ENCODE measurements at places on chromosomes 7 and 10. TPM values are rescaled to one million over a fixed set of nuclear protein-coding genes. Genes with fewer than 3 reads are reported as not detected.

- H3K4me1 ChIP-seq: peaks cover 4% of the 10 kb centered on the region
- H3K27ac ChIP-seq: no peak overlapping the region
- no peak overlapping the region for H3K4me3 ChIP-seq
- H3K36me3 ChIP-seq: no peaks in the 10 kb centered on the region
- no peak for DNase-seq
- peaks cover 58% of the 10 kb centered on the region for H3K27me3 ChIP-seq
Observed at GRCh38 chr10:43075612-43076003, 1.3 kb upstream of the RET start.

RUFY2 gene
- total RNA-seq: 23.1 TPM

DNA sequence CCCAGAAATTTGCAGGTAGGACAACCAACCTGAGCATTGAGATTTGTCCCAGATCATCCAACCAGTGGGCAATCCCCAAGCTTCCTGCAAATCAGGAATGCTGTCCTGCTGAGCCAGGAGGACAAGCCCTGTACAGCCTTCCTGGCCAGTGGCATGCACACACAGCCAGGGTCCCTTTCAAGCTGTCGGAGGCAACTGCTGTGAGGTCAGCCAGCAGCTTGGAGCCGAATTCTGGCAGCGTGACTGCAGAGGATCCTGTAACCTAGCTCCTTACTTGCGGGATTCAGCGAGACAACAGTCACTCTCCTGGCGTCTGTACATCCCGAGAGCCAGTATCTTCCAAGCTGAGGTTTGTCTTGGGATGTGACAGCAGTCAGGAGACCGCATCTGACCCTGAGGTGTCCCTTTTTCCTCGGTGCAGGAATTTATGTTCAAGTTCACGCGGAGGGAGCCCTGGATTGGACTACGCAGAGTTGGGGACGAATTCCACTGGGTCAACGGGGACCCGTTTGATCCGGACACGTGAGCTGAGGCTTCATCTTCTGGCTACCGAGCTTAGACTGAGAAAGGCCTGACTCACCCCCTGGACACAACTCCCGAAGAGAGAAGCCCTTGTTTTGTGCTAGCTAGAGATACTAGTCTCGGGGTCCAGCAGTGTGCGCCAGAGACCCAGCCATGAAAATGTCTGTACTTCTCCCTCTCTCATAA lies 18.3 kb downstream of the CLEC2L start:
- H3K4me3 ChIP-seq: no peak overlapping the region
- H3K4me1 ChIP-seq: no peaks in the 10 kb centered on the region
- H3K36me3 ChIP-seq: no peaks in the 10 kb centered on the region
- no peak for DNase-seq
- H3K27me3 ChIP-seq: no peaks in the 10 kb centered on the region

GNGT1 gene
- not detected for total RNA-seq

- no peaks in the 10 kb centered on the region for H3K27me3 ChIP-seq
- H3K27ac ChIP-seq: no peak overlapping the region
- H3K36me3 ChIP-seq: no peaks in the 10 kb centered on the region
Observed at GRCh38 chr10:18376650-18377049, 236.4 kb downstream of the CACNB2 start.

GRCh38 chr10:100155936-100156335 lies 29.9 kb downstream of the ERLIN1 start:
- H3K4me1 ChIP-seq: no peaks in the 10 kb centered on the region
- H3K4me3 ChIP-seq: no peak overlapping the region
- no peak for DNase-seq
- no peak overlapping the region for H3K27ac ChIP-seq

SORCS1 gene
- total RNA-seq: 0.23 TPM

ZC3HAV1L gene
- 6.4 TPM for total RNA-seq

GRCh38 chr10:49295297-49295696 lies 3.7 kb upstream of the C10orf71 start:
- DNase-seq: no peak
- no peak overlapping the region for H3K27ac ChIP-seq
- no peak overlapping the region for H3K4me3 ChIP-seq
- H3K4me1 ChIP-seq: peaks cover 6% of the 10 kb centered on the region
- H3K27me3 ChIP-seq: no peaks in the 10 kb centered on the region

DNA sequence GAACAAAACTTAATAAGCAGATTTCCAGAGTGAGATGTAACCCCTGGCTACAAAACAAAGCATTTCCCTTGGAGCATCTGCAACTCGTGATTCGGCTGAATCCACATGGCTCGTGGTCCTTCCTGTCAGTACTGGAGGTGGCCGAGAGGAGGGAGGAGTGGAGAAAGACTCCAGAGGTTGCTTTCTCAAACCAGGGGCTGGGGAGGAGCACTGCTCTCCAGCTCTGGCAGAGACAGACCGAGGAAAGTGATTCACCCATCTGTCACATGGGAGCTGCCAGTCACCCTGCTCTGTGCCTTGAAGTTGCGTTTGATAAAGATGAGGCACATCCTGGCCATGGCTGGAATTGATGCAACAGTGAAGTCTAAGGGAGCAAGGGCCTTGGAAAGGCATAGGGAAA lies 72.7 kb downstream of the COL13A1 start:
- no peak for DNase-seq
- H3K36me3 ChIP-seq: no peaks in the 10 kb centered on the region
- H3K4me3 ChIP-seq: no peak overlapping the region

- H3K27ac ChIP-seq: no peak overlapping the region
- peaks cover 14% of the 10 kb centered on the region for H3K4me1 ChIP-seq
- no peaks in the 10 kb centered on the region for H3K36me3 ChIP-seq
- no peak for DNase-seq
- H3K4me3 ChIP-seq: no peak overlapping the region
- no peaks in the 10 kb centered on the region for H3K27me3 ChIP-seq
Observed at GRCh38 chr10:112229901-112230300, 46.3 kb upstream of the GPAM start.

- no peaks in the 10 kb centered on the region for H3K27me3 ChIP-seq
- no peak overlapping the region for H3K27ac ChIP-seq
- peak; percentile 81 for DNase-seq
- H3K36me3 ChIP-seq: no peaks in the 10 kb centered on the region
Observed at GRCh38 chr7:30974605-30975255, 11.0 kb downstream of the GHRHR start.

- no peak for DNase-seq
- H3K4me3 ChIP-seq: no peak overlapping the region
- H3K27ac ChIP-seq: no peak overlapping the region
- no peaks in the 10 kb centered on the region for H3K4me1 ChIP-seq
- H3K27me3 ChIP-seq: no peaks in the 10 kb centered on the region
Observed at GRCh38 chr7:137670222-137671064, 176.3 kb downstream of the DGKI start.

- no peaks in the 10 kb centered on the region for H3K4me1 ChIP-seq
- H3K27me3 ChIP-seq: no peaks in the 10 kb centered on the region
- no peak overlapping the region for H3K27ac ChIP-seq
- H3K4me3 ChIP-seq: no peak overlapping the region
Observed at GRCh38 chr10:106992055-106992454, 172.5 kb downstream of the SORCS1 start.

- no peak for DNase-seq
- no peaks in the 10 kb centered on the region for H3K27me3 ChIP-seq
- H3K4me3 ChIP-seq: no peak overlapping the region
- no peaks in the 10 kb centered on the region for H3K4me1 ChIP-seq
- peaks cover 1% of the 10 kb centered on the region for H3K36me3 ChIP-seq
Observed at GRCh38 chr10:72416661-72417060, 61.9 kb upstream of the DNAJB12 start.

MYH16 gene
- not detected for total RNA-seq

- H3K4me3 ChIP-seq: no peak overlapping the region
- no peak for DNase-seq
- no peak overlapping the region for H3K27ac ChIP-seq
- no peaks in the 10 kb centered on the region for H3K36me3 ChIP-seq
- no peaks in the 10 kb centered on the region for H3K4me1 ChIP-seq
- no peaks in the 10 kb centered on the region for H3K27me3 ChIP-seq
Observed at GRCh38 chr10:5396556-5397300, 7.9 kb downstream of the TUBAL3 start.

GRCh38 chr7:42854571-42855118 lies 57.2 kb downstream of the C7orf25 start:
- no peaks in the 10 kb centered on the region for H3K36me3 ChIP-seq
- no peak overlapping the region for H3K27ac ChIP-seq
- no peak for DNase-seq

C10orf62 gene
- total RNA-seq: not detected

GIMAP7 gene
- total RNA-seq: 47.0 TPM

DNA sequence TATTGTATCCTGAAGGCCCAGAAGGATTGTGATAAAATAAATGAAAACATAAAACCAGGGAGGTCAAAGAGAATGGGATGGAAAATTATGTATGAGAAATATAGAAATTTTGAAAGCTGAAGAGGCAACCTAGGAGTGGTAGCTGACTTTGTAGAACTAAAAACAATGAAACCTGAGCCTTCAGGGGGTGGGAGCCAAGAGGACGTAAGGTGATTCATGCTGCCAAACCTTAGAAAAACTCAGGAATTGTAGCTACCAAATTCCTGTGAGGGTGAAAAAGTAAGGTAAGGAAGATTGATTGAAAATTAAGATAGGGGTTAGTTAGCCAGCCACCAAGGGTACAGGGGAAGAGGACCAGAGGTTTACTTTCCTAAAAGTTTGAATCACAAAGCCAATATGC lies 213.2 kb downstream of the KCND2 start:
- H3K27me3 ChIP-seq: no peaks in the 10 kb centered on the region
- no peak overlapping the region for H3K4me3 ChIP-seq
- DNase-seq: no peak
- no peaks in the 10 kb centered on the region for H3K36me3 ChIP-seq

SYT15B gene
- 40.1 TPM for total RNA-seq

- no peaks in the 10 kb centered on the region for H3K4me1 ChIP-seq
- H3K4me3 ChIP-seq: no peak overlapping the region
Observed at GRCh38 chr10:43679509-43679908, 30.8 kb upstream of the ZNF32 start.

MSMB gene
- not detected for total RNA-seq

DNA sequence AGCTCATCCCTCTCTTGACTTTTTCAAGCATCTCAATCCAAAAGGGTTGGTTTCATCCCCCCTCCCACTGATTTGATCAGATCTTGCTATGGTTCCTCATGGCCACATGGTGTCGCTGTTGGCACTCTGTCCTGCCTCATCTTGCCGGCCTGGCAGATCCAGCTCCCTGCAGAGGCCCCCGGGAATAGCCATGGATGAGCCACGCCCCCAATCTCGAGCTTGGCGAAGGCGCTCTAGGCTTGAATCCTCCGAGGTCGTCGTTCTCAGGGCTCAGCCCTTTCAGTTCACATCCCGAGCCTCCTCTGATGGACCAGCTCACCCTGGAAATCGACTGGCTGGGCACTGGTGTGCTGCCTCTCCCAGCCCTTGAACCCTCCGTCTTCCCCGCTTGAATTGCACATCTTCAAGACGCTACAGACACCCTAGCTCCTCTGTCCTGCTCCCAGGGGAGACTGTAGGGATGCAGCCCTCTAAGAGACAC lies 628.7 kb downstream of the TYW1 start:
- no peak overlapping the region for H3K27ac ChIP-seq
- no peaks in the 10 kb centered on the region for H3K36me3 ChIP-seq
- H3K4me3 ChIP-seq: no peak overlapping the region
- H3K27me3 ChIP-seq: no peaks in the 10 kb centered on the region
- DNase-seq: peak; percentile 80

GRCh38 chr10:86673216-86673826 lies 5.0 kb downstream of the LDB3 start:
- no peak for DNase-seq
- H3K27me3 ChIP-seq: no peaks in the 10 kb centered on the region
- no peaks in the 10 kb centered on the region for H3K36me3 ChIP-seq
- H3K4me3 ChIP-seq: no peak overlapping the region
